Hippocampal formation (tissue), 2 donors: ENCODE measurements at places on chromosomes 4 and X.

- DNase-seq: no peak
Measured at GRCh38 chrX:152074163-152074562, 64.2 kb downstream of the MAGEA10 start.

DNA sequence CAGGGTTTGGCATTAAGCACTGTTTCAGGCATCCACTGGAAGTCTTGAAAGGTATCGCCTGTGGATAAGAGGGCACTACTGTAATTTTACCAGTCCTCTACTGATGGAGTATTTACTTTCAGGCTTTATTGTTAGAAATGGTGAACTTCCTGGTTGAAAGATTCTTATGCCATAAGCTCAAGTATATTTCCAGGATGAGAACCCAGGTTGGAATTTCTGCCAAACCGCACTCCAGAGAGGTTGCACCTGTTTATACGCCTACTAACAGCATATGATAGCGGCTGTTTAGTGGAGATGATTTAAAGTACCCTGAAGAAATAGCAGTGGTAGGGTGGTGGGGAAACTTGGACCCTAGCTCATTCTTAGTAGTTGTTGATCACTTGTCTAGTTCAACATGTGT, 9.9 kb downstream of the FNIP2 start:
- DNase-seq: no peak

DNA sequence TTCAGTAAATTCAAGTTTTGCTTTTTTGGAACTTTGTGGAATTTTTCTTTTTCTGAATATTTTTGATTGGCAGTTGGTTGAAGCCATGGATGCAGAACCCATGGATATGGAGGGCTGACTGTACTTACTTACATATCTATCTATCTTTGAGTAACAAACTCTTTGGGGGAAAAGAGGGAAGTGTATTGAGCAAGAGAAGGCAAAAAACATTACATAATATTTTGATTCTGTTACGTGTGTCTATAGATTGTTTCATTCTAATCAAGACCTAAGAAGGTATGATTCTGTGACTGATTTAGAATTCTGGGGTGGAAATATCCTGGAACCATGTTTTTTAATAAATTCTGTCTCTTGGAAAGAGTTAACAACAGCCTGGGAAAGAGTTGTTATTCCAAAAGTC, 31.5 kb downstream of the GRSF1 start:
- DNase-seq: no peak

GRCh38 chr4:118390121-118390520, 37.3 kb upstream of the PRSS12 start:
- no peak for DNase-seq
